ENCODE measurements at places on chromosomes 3 and 15.

DNA sequence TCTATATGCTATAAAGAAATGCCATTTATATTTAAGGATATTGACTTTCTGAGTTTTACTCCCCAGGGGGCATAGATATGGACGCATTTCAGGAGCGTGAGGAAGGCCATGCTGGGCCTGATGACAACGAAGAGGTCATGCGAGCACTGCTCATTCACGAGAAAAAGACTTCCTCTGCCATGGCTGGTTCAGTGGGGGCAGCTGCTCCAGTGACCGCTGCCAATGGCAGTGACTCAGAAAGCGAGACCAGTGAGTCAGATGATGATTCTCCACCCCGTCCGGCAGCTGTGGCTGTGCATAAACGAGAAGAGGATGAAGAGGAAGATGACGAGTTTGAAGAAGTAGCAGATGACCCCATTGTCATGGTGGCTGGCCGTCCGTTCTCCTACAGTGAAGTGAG, 38.4 kb downstream of the GTF2E1 start:
- no peaks in the 10 kb centered on the region for H3K27me3 ChIP-seq
- H3K4me1 ChIP-seq = no peaks in the 10 kb centered on the region
- H3K4me3 ChIP-seq = no peak overlapping the region
- no peak overlapping the region for H3K27ac ChIP-seq
- no peaks in the 10 kb centered on the region for H3K36me3 ChIP-seq

GRCh38 chr15:63947228-63947627, 99.1 kb downstream of the DAPK2 start:
- no peak overlapping the region for H3K4me3 ChIP-seq
- no peaks in the 10 kb centered on the region for H3K27me3 ChIP-seq
- no peak for DNase-seq

- H3K36me3 ChIP-seq = no peaks in the 10 kb centered on the region
- H3K4me1 ChIP-seq = no peaks in the 10 kb centered on the region
- no peak overlapping the region for H3K27ac ChIP-seq
- no peaks in the 10 kb centered on the region for H3K27me3 ChIP-seq
- no peak for DNase-seq
- H3K4me3 ChIP-seq = no peak overlapping the region
Observed at GRCh38 chr3:39434574-39434973, 28.1 kb downstream of the RPSA start.

- no peak for DNase-seq
- H3K4me1 ChIP-seq = peaks cover 36% of the 10 kb centered on the region
- H3K27ac ChIP-seq = no peak overlapping the region
Observed at GRCh38 chr15:85531083-85531482, 150.7 kb downstream of the AKAP13 start.

DNA sequence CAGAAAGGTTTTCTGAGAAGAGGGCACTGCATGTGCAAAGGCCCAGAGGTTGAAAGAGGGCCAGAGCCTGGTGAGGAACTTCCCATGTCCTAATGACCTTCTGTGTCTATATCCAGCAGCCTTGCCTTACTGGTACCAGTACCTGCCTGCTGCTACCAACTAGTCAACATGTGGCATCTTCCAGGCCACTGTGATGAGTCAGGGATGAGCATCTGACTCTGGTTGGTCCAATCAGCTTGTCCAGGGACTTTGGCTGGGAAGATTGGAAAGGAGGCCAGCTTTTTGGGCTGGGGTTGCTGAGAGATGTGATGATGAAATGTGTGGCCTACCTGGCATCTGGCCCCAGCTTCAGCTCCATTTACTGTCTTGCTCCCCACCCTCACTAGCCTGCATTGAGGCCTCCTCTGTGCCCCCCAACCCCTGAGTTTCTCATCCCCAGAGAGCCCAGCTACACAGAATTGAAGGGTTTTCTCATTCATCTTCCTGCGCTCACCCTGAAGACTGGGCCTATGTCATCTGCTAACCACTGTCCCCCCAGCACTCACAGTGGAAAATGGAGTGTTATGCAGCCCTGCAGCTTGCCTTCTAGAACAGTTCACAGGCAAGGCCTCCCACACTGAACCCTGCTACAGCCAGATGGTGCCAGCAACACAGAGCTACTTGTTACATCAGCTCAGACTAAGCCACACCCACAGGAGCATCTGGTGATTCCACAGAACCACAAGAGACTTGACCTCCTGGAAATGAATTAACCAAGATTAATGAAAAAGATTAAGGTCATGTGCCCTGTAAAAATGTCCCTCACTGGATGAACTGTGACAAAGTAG, 1.3 kb upstream of the TWF2 start:
- H3K4me1 ChIP-seq = peaks cover 60% of the 10 kb centered on the region
- H3K27me3 ChIP-seq = no peaks in the 10 kb centered on the region
- H3K27ac ChIP-seq = peak overlapping the region; percentile 75

DNA sequence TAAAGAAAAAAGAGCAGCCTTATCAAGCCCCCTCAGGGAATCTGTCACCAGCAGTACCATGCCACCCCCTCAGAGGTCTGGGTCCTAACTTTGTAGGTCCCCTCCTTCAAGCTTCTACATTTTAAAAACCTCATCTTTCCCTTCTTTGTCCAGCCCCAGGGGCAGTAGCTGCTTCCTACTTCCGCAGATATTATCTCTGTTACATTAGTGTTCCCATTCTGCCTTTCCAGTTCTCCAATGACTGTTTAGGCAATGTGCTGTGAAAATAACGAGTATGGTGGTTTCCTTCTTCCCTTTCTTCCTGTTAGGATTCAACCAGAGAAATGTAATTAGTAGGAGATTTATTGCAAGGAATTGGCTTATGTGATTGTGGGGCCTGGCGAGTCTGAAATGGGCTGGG, 126.1 kb upstream of the TNIK start:
- H3K36me3 ChIP-seq = no peaks in the 10 kb centered on the region
- no peak overlapping the region for H3K4me3 ChIP-seq
- no peak for DNase-seq
- H3K27ac ChIP-seq = no peak overlapping the region
- no peaks in the 10 kb centered on the region for H3K4me1 ChIP-seq
- no peaks in the 10 kb centered on the region for H3K27me3 ChIP-seq

- H3K4me3 ChIP-seq = no peak overlapping the region
- H3K36me3 ChIP-seq = no peaks in the 10 kb centered on the region
- H3K27ac ChIP-seq = no peak overlapping the region
- H3K27me3 ChIP-seq = no peaks in the 10 kb centered on the region
- H3K4me1 ChIP-seq = no peaks in the 10 kb centered on the region
Observed at GRCh38 chr3:98692787-98693473, 70.2 kb upstream of the ST3GAL6 start.

- peak overlapping the region; percentile 57 for H3K4me3 ChIP-seq
- no peaks in the 10 kb centered on the region for H3K27me3 ChIP-seq
- no peak for DNase-seq
- no peaks in the 10 kb centered on the region for H3K36me3 ChIP-seq
- H3K4me1 ChIP-seq = no peaks in the 10 kb centered on the region
Observed at GRCh38 chr15:88769161-88769971, 33.9 kb upstream of the ACAN start.

GRCh38 chr3:175518459-175518858, 659.3 kb downstream of the NAALADL2 start:
- no peak overlapping the region for H3K4me3 ChIP-seq
- H3K4me1 ChIP-seq = no peaks in the 10 kb centered on the region
- H3K27ac ChIP-seq = no peak overlapping the region
- no peaks in the 10 kb centered on the region for H3K36me3 ChIP-seq
- no peaks in the 10 kb centered on the region for H3K27me3 ChIP-seq

DNA sequence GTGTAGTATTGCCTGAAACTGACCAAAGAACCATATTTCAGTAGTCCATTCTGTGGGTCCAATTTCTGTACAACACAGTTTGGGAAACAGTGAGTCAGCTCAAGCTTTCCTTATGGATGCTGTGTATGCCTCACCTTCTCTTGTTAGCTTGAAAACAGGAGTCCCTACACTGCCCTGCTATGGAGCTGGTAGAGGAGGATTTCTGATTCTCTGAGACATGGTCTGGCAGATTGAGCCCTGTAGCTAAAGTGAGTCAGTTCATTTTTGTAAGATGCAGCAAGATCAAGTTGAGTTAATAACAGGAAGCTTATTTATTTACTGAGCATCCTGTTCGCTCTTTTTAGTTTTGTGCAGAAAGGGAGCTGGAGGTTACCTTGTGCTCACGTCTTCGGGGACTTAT, 424.1 kb upstream of the RBMS3 start:
- no peaks in the 10 kb centered on the region for H3K36me3 ChIP-seq
- H3K27ac ChIP-seq = no peak overlapping the region
- peaks cover 29% of the 10 kb centered on the region for H3K4me1 ChIP-seq
- no peak overlapping the region for H3K4me3 ChIP-seq
- no peak for DNase-seq
- no peaks in the 10 kb centered on the region for H3K27me3 ChIP-seq

DNA sequence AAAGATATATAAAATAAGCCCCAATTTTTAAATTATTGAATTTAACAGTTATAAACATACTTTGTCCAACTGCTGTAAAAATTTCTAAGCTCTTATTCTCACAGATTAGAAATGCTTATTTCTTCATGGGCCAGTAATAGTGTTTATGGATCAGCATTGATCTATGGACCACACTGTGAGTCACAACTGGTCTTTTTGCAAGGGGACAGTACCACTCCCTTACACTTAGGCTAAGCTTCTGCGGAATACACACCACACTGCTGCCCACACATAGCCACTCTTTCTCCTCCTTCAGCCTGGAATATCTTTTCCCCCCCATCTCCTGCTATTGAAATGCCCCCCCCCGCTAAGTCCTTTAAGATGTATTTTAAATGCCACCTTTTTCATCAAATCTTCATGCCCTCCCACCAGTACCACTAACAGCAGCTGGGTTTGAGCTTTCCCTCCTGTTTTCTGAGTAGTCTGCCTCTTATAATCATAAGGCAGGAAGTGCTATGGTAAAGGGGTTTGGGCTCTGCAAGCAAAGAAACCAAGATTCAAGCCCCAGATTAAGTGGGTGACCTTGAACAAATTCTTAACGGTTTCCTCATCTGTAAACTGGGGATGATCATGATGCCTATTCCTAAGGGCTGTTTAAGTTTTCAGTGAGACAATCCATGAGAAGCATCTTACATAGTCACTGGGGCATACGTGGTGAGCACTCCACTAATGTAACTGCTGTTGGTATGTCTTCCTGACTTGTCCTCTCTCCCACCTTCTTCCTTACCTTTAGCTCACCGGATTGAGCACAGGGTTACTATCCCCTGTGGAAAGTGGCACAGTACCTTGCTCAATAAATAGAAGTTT, 69.2 kb downstream of the DCUN1D1 start:
- no peaks in the 10 kb centered on the region for H3K4me1 ChIP-seq
- no peak overlapping the region for H3K27ac ChIP-seq
- no peak overlapping the region for H3K4me3 ChIP-seq
- no peaks in the 10 kb centered on the region for H3K27me3 ChIP-seq
- peaks cover 10% of the 10 kb centered on the region for H3K36me3 ChIP-seq

- DNase-seq = no peak
- H3K27ac ChIP-seq = peak overlapping the region; percentile 100
- no peaks in the 10 kb centered on the region for H3K36me3 ChIP-seq
- peaks cover 62% of the 10 kb centered on the region for H3K4me1 ChIP-seq
- H3K4me3 ChIP-seq = peak overlapping the region; percentile 98
Observed at GRCh38 chr3:170359178-170359704, 1.7 kb downstream of the SKIL start.

DNA sequence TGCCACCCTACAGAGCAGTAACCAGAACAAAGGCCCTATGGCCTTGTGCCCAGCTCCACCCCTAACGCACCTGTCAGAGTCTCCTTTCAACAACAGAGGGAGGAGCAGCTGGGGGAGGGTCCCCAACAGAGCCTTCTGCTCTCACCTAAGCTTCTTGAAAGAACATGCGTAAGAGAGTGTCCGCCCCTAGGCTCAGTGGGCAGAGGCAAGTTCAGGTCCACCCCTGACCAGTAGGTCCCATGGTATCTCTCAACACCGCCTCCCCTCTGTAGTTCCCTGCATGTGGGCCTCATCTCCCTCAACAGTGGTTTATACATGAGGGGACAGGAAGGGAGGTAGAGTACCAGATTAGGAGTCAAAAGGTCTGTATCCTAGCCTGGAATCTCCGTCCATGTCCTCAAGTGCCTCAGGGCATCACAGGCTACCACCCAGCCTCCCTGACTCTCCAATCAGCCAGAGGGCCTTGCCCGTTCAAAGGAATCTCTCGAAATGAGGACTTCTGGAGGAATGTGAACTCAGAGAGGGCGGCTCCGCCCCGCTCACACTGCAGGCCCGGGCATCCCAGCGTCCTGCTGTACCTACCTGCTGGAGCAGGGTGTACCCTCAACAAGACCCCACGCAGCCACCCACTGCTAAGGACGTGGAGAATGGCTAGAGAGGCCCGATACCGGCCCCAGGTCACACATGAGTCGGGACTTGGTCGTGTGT, 680 bp downstream of the POC1A start:
- peak overlapping the region; percentile 72 for H3K4me3 ChIP-seq
- no peaks in the 10 kb centered on the region for H3K27me3 ChIP-seq
- no peak for DNase-seq
- H3K4me1 ChIP-seq = peaks cover 9% of the 10 kb centered on the region
- no peaks in the 10 kb centered on the region for H3K36me3 ChIP-seq

- no peaks in the 10 kb centered on the region for H3K36me3 ChIP-seq
- H3K4me3 ChIP-seq = no peak overlapping the region
- no peak for DNase-seq
- H3K4me1 ChIP-seq = no peaks in the 10 kb centered on the region
Observed at GRCh38 chr15:57330619-57331340, 45.5 kb upstream of the CGNL1 start.

GRCh38 chr3:32340039-32340438, 51.6 kb upstream of the CMTM7 start:
- no peaks in the 10 kb centered on the region for H3K4me1 ChIP-seq
- DNase-seq = no peak
- no peak overlapping the region for H3K27ac ChIP-seq

GRCh38 chr3:58049143-58049785, 41.0 kb downstream of the FLNB start:
- no peaks in the 10 kb centered on the region for H3K36me3 ChIP-seq
- H3K27me3 ChIP-seq = no peaks in the 10 kb centered on the region
- DNase-seq = no peak
